SK-MEL-5 (cell line): ENCODE measurements at places on chromosomes 11 and 22. TPM values are rescaled to one million over a fixed set of nuclear protein-coding genes. Genes with fewer than 3 reads are reported as not detected.

KRTAP5-9 gene
- not detected in 2 replicates for total RNA-seq

INSC gene
- 0.87 TPM in 1 of 2 replicates, not detected in the other for total RNA-seq

ATG16L2 gene
- 4.4 and 4.6 TPM in 2 replicates for total RNA-seq

SLC6A5 gene
- total RNA-seq: not detected in 2 replicates

CNGA4 gene
- not detected in 2 replicates for total RNA-seq

PDE2A gene
- 0.26 and 0.64 TPM in 2 replicates for total RNA-seq

TXNRD2 gene
- 24.7 and 25.8 TPM in 2 replicates for total RNA-seq

OR5B21 gene
- total RNA-seq: not detected in 2 replicates

STT3A gene
- total RNA-seq: 125 and 135 TPM in 2 replicates

MN1 gene
- 0.16 and 0.24 TPM in 2 replicates for total RNA-seq

JRKL gene
- total RNA-seq: 4.2 and 4.9 TPM in 2 replicates

TOM1 gene
- total RNA-seq: 63.2 and 73.1 TPM in 2 replicates

CDC45 gene
- 36.5 and 44.2 TPM in 2 replicates for total RNA-seq

LINC01488 gene
- 3.6 and 4.4 TPM in 2 replicates for total RNA-seq

MYBPC3 gene
- total RNA-seq: not detected in 2 replicates

JAML gene
- total RNA-seq: not detected in 2 replicates

DDTL gene
- total RNA-seq: 1.6 and 1.8 TPM in 2 replicates

APOA5 gene
- not detected in 2 replicates for total RNA-seq

MPZL3 gene
- total RNA-seq: not detected in 2 replicates

YPEL1 gene
- total RNA-seq: 0.40 and 2.0 TPM in 2 replicates

PANX2 gene
- 0.98 and 1.7 TPM in 2 replicates for total RNA-seq

FOLR1 gene
- total RNA-seq: not detected in 2 replicates

LIF gene
- 3.2 and 3.4 TPM in 2 replicates for total RNA-seq

NAV2 gene
- total RNA-seq: 14.5 and 19.4 TPM in 2 replicates

KIF18A gene
- 15.3 and 16.1 TPM in 2 replicates for total RNA-seq

FADS2 gene
- 0.45 and 0.56 TPM in 2 replicates for total RNA-seq

OR6X1 gene
- not detected in 2 replicates for total RNA-seq

GP1BB gene
- total RNA-seq: 1.5 and 1.6 TPM in 2 replicates

APOA4 gene
- total RNA-seq: not detected in 2 replicates

DNAJB13 gene
- total RNA-seq: 0.40 TPM in 1 of 2 replicates, not detected in the other

NPAS4 gene
- not detected in 2 replicates for total RNA-seq

PNPLA5 gene
- total RNA-seq: not detected in 2 replicates

IGSF22 gene
- not detected in 2 replicates for total RNA-seq

SMTNL1 gene
- total RNA-seq: not detected in 2 replicates

ATF4 gene
- total RNA-seq: 794 and 900 TPM in 2 replicates

GLYATL1 gene
- not detected in 2 replicates for total RNA-seq

CCDC157 gene
- 0.59 and 0.82 TPM in 2 replicates for total RNA-seq

CTTN gene
- 647 and 651 TPM in 2 replicates for total RNA-seq

KRTAP5-7 gene
- total RNA-seq: 0.08 TPM in 1 of 2 replicates, not detected in the other

XRCC6 gene
- total RNA-seq: 537 and 584 TPM in 2 replicates
